ENCODE measurements at places on chromosomes 2 and 18. TPM values are rescaled to one million over a fixed set of nuclear protein-coding genes. Genes with fewer than 3 reads are reported as not detected.

The RIT2 gene
- not detected for total RNA-seq

GRCh38 chr2:157747695-157748370 lies 119.2 kb upstream of the ACVR1C start:
- no peak for DNase-seq

DNA sequence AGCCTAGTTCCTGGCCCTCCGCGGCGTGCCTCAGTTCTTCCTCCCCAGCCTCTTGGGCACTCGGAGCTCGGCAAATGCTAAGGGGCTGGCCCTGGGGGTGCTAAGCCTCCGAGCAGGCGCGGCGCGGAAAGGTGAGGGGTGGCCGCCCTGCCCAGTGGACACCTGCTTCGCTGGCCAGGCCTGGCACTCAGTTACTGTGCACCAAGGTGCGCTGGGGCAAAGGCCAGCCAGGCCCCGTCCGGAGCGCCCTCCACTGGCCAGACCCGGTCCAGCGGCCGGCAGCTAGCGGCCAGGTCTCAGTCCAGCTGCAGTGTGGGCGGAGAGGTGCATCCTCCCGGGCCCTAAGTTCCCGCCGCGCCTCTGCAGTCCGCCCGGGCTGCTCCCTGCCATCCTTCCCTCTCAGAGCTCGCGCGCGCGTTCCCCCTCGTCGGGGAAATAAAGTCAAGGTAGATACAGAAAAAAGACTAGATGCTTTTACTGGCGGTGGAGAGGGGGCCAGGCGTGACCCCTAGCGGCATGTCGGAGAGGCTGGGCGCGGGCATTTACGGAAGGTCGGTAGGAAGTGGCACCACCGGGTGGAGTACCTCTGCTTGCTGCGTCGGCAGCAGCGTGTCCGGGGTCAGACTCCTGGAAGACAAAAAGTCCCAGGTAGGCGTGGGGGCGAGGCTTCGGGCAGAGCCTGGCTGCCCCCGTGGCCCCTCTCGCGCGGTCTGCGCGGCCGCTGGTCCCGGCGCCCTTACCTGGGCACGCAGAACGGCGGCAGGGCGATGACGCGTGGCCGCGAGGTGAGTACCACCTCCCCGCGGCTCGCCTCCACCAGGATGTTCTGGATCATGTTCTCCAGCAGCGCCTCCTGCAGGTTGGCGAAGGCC lies 9.4 kb upstream of the CRYBA2 start:
- DNase-seq: peak; percentile 54

GRCh38 chr2:219907011-219907365 lies 279.6 kb downstream of the SLC4A3 start:
- DNase-seq: no peak

GRCh38 chr2:46230115-46230571 lies 67.1 kb upstream of the EPAS1 start:
- no peak for DNase-seq

GRCh38 chr18:5975111-5976002 lies 80.0 kb upstream of the TMEM200C start:
- DNase-seq: peak; percentile 12

DNA sequence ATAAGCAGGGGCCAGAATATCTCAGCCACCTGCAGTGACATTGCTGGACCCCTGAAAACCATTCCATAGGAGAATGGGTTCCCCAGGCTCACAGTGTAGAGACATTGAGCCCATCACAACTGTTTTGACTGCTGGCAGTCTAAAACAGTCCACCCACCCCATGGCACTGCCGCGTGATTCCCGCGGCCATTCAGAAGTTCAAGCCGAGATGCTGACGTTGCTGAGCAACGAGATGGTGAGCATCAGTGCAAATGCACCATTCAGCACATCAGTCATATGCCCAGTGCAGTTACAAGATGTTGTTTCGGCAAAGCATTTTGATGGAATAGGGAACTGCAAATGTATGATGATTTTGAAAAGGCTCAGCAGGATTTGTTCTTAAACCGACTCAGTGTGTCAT lies 139.4 kb downstream of the GFPT1 start:
- no peak for DNase-seq

The GALR1 gene
- total RNA-seq: not detected

GRCh38 chr2:191167766-191168165 lies 17.0 kb upstream of the STAT4 start:
- DNase-seq: no peak

- no peak for DNase-seq
These were observed 151.1 kb downstream of the FSHR start for GRCh38 chr2:49003201-49003600.

GRCh38 chr2:103401621-103402020 lies 639.8 kb downstream of the TMEM182 start:
- DNase-seq: peak; percentile 93

Data from Caki2 (cell line).